ENCODE measurements at places on chromosomes 3 and 15. TPM values are rescaled to one million over a fixed set of nuclear protein-coding genes. Genes with fewer than 3 reads are reported as not detected.

ACTL6A gene
- total RNA-seq, result 22.6 TPM

FURIN gene
- total RNA-seq, result 42.7 TPM

KIF23 gene
- total RNA-seq, result 0.38 TPM

GRCh38 chr3:168239287-168239686 is 143.6 kb upstream of the GOLIM4 start:
- DNase-seq, result no peak
- no peak overlapping the region for H3K27ac ChIP-seq
- no peaks in the 10 kb centered on the region for H3K36me3 ChIP-seq

DNA sequence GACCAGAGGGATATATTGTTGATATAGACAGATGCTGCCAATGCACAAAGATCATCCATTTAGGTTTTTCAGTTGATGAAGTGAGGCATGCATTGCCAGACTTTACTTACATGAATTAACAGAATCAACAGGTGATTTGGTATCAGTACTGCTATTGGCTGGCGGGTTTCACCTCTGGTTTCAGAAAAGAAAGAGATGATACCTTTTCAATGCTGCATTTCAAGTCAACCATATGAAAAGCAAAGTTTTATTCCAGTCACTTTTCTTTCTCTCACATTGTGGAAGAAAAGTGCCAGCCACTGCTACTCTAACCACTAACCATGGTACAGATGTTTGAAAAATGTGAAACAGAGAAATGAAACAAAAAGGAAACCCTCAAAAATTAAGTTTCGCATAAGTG is 289.1 kb downstream of the TIGIT start:
- no peaks in the 10 kb centered on the region for H3K27me3 ChIP-seq
- DNase-seq, result no peak
- H3K4me1 ChIP-seq, result peaks cover 55% of the 10 kb centered on the region
- H3K27ac ChIP-seq, result peak overlapping the region; percentile 83
- peaks cover 5% of the 10 kb centered on the region for H3K36me3 ChIP-seq
- no peak overlapping the region for H3K4me3 ChIP-seq

SENP8 gene
- total RNA-seq, result 6.5 TPM

DNA sequence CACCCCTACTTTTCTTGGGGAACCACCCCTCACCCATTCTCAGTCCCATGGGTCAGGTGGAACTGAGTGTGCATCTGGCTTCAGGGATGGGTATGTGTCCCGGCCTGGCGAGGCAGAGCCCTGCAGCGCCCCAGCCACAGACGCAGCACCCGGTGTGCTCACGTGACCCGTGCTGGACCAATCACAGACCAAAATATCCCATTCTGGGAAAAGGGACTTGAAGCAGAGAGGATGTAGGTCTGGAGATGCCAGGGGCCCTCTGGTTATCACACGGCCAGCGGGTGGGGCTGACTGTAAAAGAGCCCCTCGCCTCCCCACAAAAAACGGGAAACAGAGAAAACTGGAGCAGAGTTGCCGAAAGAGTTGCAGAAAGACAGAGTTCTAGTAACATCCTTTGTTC is 138.0 kb upstream of the RAD18 start:
- no peak overlapping the region for H3K4me3 ChIP-seq
- no peak overlapping the region for H3K27ac ChIP-seq
- no peaks in the 10 kb centered on the region for H3K27me3 ChIP-seq
- no peaks in the 10 kb centered on the region for H3K4me1 ChIP-seq
- no peak for DNase-seq

DNA sequence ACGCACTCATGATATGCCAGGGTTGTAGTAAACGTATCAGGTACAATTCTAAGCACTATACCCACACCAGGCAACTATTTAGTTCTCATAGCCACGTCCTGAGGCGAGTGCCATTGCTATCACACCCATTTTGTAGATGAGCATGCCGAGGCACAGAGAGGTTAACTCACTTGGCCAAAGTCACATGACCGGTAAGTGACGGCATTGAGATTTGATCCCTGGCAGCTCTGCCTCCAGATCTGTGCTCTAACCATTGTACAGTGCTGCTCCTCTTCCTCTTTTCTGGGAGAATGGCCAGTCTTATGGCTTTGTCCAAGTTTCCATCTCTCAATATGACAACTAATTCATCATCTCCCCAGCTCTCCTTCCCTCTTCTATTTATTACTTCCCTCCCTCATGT is 18.9 kb upstream of the ATP2B2 start:
- no peaks in the 10 kb centered on the region for H3K36me3 ChIP-seq
- H3K27ac ChIP-seq, result no peak overlapping the region
- H3K4me1 ChIP-seq, result peaks cover 3% of the 10 kb centered on the region
- DNase-seq, result no peak

HIGD1A gene
- total RNA-seq, result 377 TPM

CYP1A2 gene
- total RNA-seq, result not detected

- DNase-seq, result peak; percentile 26
- H3K27ac ChIP-seq, result no peak overlapping the region
- no peak overlapping the region for H3K4me3 ChIP-seq
- no peaks in the 10 kb centered on the region for H3K36me3 ChIP-seq
- peaks cover 21% of the 10 kb centered on the region for H3K27me3 ChIP-seq
These were observed 5.8 kb upstream of the MEX3B start for GRCh38 chr15:82051664-82052063.

- no peak overlapping the region for H3K27ac ChIP-seq
- no peaks in the 10 kb centered on the region for H3K36me3 ChIP-seq
- DNase-seq, result no peak
- no peaks in the 10 kb centered on the region for H3K27me3 ChIP-seq
These were observed 8.9 kb upstream of the COMMD4 start for GRCh38 chr15:75327005-75327404.

DNA sequence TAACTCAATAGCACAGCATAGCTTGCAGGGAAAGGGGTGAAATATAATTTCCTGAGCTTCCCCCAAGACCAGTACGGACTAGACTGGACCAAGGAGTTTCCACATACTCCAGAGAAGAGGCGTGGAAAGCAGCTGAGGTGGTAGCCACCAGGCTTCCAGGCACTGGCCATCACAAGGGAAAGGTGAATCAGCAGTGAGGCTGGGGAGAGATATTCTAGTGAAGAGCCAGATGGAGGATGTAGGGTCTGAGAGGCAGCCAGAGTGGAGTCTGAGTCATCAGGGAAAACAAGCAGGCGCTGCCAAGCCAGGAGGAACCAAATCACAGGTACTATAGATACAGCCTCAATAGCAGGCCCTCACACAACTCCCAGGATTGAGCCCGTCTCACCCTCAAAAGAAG is 9.6 kb upstream of the RASA2 start:
- no peak overlapping the region for H3K27ac ChIP-seq
- no peaks in the 10 kb centered on the region for H3K4me1 ChIP-seq
- H3K36me3 ChIP-seq, result no peaks in the 10 kb centered on the region
- DNase-seq, result no peak
- no peak overlapping the region for H3K4me3 ChIP-seq
- H3K27me3 ChIP-seq, result no peaks in the 10 kb centered on the region

C3orf20 gene
- total RNA-seq, result not detected

NTRK3 gene
- total RNA-seq, result 1.6 TPM

GRCh38 chr3:190486908-190487607 is 26.8 kb upstream of the IL1RAP start:
- no peaks in the 10 kb centered on the region for H3K36me3 ChIP-seq
- H3K27me3 ChIP-seq, result peaks cover 18% of the 10 kb centered on the region
- no peak for DNase-seq
- peaks cover 20% of the 10 kb centered on the region for H3K4me1 ChIP-seq
- H3K27ac ChIP-seq, result peak overlapping the region; percentile 85

GRCh38 chr3:196517919-196518318 is 2.8 kb upstream of the SMCO1 start:
- peaks cover 11% of the 10 kb centered on the region for H3K4me1 ChIP-seq
- H3K4me3 ChIP-seq, result no peak overlapping the region
- no peaks in the 10 kb centered on the region for H3K27me3 ChIP-seq
- H3K27ac ChIP-seq, result no peak overlapping the region
- DNase-seq, result no peak

DNA sequence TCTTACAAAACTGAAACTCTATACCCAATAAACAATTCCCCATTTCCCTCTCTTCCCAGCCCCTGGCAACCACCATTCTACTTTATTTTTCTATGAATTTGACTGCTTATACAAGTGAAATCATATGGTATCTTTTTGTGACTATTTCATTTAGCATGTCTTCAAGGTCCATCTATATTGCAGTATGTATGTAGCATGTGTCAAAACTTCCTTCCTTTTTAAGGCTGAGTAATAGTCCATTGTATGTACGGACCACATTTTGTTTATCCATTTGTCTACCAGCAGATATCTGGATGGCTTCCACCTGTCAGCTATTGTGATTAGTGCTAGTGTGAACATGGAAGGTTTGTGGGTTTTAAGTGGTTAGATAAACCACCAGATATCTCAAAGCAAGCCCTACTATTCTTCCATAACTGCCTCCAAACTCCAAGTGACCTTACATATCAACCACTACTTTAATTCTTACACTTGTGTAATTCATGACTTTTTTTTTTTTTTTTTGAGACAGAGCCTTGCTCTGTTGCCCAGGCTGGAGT is 134.7 kb downstream of the TMCC1 start:
- no peak overlapping the region for H3K4me3 ChIP-seq
- H3K27ac ChIP-seq, result no peak overlapping the region
- DNase-seq, result no peak
- peaks cover 6% of the 10 kb centered on the region for H3K4me1 ChIP-seq
- H3K27me3 ChIP-seq, result no peaks in the 10 kb centered on the region

CD200 gene
- total RNA-seq, result 1.1 TPM

TMEM45A gene
- total RNA-seq, result 3.2 TPM

GP5 gene
- not detected for total RNA-seq

SH2D7 gene
- total RNA-seq, result not detected

DNA sequence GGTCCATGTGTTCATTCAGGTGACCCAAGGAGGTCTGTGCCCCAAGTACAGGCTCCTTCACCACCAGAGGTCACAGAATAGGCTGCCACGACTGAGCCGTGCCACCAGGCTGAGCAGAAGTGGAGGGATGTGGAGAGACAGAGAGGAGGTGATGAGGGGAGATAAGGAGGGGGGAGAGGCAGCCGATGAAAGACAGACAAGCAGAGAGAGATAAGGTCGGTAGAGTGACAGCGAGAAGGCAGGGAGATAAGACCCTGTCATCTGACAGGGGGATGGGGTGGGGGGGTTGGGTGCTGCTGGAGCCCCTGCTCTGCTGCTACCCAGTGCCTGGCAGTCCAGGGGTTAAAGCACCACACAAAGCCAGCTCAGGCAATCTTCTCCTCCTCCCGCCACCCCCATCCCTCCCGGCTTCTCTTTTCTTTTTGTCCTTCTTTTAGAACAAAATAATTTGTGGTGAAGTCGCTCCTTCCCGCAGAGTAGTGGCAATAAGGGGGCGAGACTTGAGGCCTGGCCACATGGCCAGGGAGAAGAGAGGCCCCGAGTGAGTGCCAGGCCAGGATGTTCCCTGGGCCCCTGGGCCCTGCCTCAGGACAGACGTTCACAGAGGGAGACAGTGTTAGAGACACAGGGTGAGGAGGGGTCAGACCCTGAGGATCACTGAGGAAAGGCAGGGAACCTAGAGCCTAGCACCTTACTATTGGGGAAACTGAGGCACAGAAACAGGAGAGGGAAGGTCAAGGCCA is 67.9 kb downstream of the CACNA2D2 start:
- H3K36me3 ChIP-seq, result no peaks in the 10 kb centered on the region
- no peaks in the 10 kb centered on the region for H3K4me1 ChIP-seq
- H3K27ac ChIP-seq, result no peak overlapping the region
- DNase-seq, result no peak
- no peak overlapping the region for H3K4me3 ChIP-seq

- H3K27me3 ChIP-seq, result no peaks in the 10 kb centered on the region
- no peak for DNase-seq
- peak overlapping the region; percentile 66 for H3K27ac ChIP-seq
- H3K36me3 ChIP-seq, result peaks cover 83% of the 10 kb centered on the region
- peaks cover 59% of the 10 kb centered on the region for H3K4me1 ChIP-seq
These were observed 25.1 kb downstream of the RLBP1 start for GRCh38 chr15:89196241-89196640.

SLC12A1 gene
- not detected for total RNA-seq

GRCh38 chr3:102200126-102200525 is 234.7 kb upstream of the ZPLD1 start:
- H3K27ac ChIP-seq, result no peak overlapping the region
- H3K4me3 ChIP-seq, result no peak overlapping the region
- H3K36me3 ChIP-seq, result no peaks in the 10 kb centered on the region
- peaks cover 9% of the 10 kb centered on the region for H3K4me1 ChIP-seq
- DNase-seq, result no peak

DNA sequence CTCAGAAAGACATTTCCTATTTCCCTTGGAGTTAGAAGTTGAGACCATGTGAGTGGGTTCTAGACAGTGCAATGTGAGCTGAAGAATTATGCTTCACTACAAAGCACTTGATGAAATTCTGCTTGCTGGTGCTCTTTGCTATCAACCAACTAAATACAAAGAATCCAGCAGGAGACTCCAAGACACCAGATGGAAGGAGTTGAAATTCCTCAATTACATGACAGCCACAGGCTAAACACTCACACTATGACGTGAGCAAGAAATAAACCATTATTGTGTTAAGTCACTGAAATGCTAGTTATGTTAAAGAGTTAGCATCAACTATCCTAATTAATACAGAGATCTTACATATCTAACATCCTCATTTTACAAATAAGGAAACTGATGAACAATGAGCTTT is 8.2 kb upstream of the MAP4 start:
- peak overlapping the region; percentile 65 for H3K27ac ChIP-seq
- no peak overlapping the region for H3K4me3 ChIP-seq
- H3K27me3 ChIP-seq, result no peaks in the 10 kb centered on the region
- H3K36me3 ChIP-seq, result no peaks in the 10 kb centered on the region
- DNase-seq, result no peak

ACTC1 gene
- total RNA-seq, result 13,225 TPM

DNA sequence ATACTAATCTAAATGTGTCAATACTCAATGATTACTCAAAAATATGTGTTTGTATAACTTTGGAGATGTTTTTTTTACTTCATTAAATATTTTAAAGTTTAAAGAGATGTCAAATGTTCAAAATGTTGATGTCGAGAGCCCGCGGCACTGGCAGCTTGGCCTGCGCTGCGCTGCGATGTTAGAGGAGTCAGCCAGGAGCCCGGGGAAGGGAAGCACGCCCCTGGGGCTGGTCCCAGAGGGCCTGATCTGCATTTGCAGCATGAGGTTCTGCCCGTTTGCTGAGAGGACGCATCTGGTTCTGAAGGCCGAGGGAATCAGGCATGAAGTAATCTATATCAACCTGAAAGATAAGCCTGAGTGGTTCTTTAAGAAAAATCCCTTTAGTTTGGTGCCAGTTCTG is 66.4 kb upstream of the ATP2C1 start:
- no peak overlapping the region for H3K27ac ChIP-seq
- no peak overlapping the region for H3K4me3 ChIP-seq
- no peak for DNase-seq
- H3K4me1 ChIP-seq, result no peaks in the 10 kb centered on the region
- H3K36me3 ChIP-seq, result no peaks in the 10 kb centered on the region
- no peaks in the 10 kb centered on the region for H3K27me3 ChIP-seq

GRCh38 chr3:187902936-187903335 is 157.7 kb upstream of the BCL6 start:
- H3K4me1 ChIP-seq, result no peaks in the 10 kb centered on the region
- no peaks in the 10 kb centered on the region for H3K36me3 ChIP-seq
- no peaks in the 10 kb centered on the region for H3K27me3 ChIP-seq
- no peak for DNase-seq
- H3K4me3 ChIP-seq, result no peak overlapping the region

CLRN1 gene
- total RNA-seq, result not detected

GRCh38 chr3:72891053-72891855 is 3.4 kb downstream of the GXYLT2 start:
- no peaks in the 10 kb centered on the region for H3K36me3 ChIP-seq
- no peak overlapping the region for H3K4me3 ChIP-seq
- H3K27me3 ChIP-seq, result peaks cover 3% of the 10 kb centered on the region
- H3K4me1 ChIP-seq, result peaks cover 41% of the 10 kb centered on the region
